ENCODE measurements at places on chromosomes 2 and 18. TPM values are rescaled to one million over a fixed set of nuclear protein-coding genes. Genes with fewer than 3 reads are reported as not detected.

The ALPG gene
- total RNA-seq: not detected

The POMC gene
- 1.4 TPM for total RNA-seq

The CCDC178 gene
- 1.9 TPM for total RNA-seq

DNA sequence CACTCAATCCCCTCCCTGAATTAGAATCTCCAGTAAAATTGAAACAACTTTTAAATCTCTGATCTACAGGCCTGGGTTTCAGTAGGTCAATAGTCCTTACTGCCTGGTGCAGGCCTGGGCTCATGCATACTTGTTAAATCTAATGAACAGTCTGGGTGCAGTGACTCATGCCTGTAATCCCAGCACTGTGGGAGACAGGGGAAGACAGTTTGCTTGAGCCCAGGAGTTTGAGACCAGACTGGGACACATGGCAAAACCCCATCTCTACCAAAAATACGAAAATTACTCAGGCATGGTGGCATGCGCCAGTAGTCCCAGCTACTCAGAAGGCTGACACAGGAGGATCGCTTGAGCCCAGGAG lies 94.7 kb upstream of the SP3 start:
- no peaks in the 10 kb centered on the region for H3K27me3 ChIP-seq
- no peaks in the 10 kb centered on the region for H3K4me1 ChIP-seq
- DNase-seq: no peak
- H3K36me3 ChIP-seq: no peaks in the 10 kb centered on the region
- H3K27ac ChIP-seq: no peak overlapping the region

DNA sequence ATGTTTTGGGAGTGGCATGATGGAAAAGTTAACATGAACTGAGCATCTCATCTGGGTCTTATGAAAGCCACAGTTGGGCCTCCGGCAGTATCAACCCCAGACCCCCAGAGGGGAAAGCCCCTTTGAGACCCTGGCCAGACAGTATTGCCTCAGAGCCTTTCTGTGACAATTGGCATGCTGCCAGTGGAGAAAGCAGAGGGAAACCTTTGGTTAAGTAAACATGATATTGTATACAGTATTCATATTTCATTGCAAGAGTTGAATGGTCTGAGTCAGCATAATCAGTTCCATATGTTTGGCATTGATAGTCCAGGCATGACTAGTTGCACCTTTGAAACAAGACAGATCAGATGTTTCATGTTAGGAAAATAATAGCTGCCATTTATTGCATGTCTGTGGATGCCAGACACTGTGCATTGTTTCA lies 20.0 kb downstream of the MERTK start:
- H3K27ac ChIP-seq: no peak overlapping the region
- H3K27me3 ChIP-seq: no peaks in the 10 kb centered on the region
- H3K4me1 ChIP-seq: no peaks in the 10 kb centered on the region
- no peak overlapping the region for H3K4me3 ChIP-seq

- no peaks in the 10 kb centered on the region for H3K27me3 ChIP-seq
- H3K4me3 ChIP-seq: no peak overlapping the region
- peaks cover 4% of the 10 kb centered on the region for H3K36me3 ChIP-seq
Observed at GRCh38 chr2:38301340-38301968, 75.6 kb downstream of the ATL2 start.

DNA sequence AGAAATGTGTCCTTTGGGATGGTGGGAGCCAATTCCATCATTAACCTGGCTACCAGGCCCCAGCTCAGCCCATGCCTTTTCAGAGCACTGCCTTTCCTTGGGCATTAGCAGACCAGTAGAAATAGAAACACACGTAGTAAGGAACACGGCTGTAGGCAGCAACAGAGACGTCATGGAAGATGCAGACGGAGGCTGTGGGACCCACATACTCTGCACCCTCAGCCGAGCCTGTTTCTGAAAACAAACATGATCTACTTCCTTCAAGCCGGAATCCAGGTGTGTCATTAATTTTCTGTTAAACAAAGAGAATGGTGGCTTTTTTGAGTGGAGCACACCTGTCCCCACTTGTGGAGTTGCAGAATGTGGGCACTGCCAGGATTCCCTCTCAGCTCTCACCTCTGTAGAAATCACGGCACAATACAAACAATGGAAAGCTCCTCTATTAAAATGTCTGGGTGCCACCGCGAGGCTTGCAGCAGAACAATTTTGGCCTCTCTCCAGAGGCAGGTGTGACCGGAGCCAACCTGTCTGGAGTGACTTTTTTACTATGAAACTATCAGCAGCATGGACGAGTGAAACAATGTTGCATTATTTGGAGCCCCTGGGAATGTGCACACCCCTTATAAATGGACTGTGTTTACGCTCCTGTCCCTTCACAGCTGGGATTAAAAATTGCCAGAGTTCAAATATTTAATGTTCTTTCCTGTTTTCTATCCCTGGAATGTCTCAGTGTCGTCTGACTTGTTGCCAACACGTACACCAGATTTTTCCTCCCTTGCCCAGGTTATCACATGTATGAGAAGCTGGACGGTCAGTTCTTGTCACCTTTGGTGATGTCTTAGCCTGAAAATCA lies 31.7 kb downstream of the SPP2 start:
- H3K27ac ChIP-seq: no peak overlapping the region
- no peaks in the 10 kb centered on the region for H3K36me3 ChIP-seq
- no peaks in the 10 kb centered on the region for H3K4me1 ChIP-seq
- DNase-seq: no peak

DNA sequence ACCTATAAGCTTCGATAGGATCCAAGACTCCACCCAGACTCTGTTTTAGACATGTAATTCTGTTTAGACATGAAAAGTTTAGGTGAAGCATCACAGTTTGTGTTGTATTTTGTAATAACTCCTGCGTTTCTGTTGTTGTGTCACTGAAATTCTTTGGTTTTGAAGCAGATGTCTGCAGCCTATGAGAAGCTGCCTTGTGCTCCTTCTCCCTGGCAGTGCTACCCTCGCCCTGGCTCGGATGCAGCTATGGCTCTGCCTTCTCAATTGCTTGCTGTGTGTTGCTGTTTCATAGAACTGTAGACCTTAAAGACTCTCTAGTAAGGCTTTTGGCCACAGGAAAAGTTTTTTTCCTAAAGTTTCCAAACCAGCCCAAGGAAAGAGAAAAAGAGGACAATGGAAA lies 40.2 kb upstream of the ZNF638 start:
- no peaks in the 10 kb centered on the region for H3K4me1 ChIP-seq
- no peaks in the 10 kb centered on the region for H3K27me3 ChIP-seq
- H3K36me3 ChIP-seq: no peaks in the 10 kb centered on the region
- H3K4me3 ChIP-seq: no peak overlapping the region
- no peak for DNase-seq

Measured in aorta (tissue), 5 donors.